Uterus (tissue), 4 donors: ENCODE measurements at places on chromosomes 13 and 19. TPM values are rescaled to one million over a fixed set of nuclear protein-coding genes. Genes with fewer than 3 reads are reported as not detected.

ZNF490 gene
- total RNA-seq: 4.6 TPM

ZNF627 gene
- total RNA-seq: 48.7 TPM

PSG3 gene
- total RNA-seq: not detected

PPAN gene
- 54.8 TPM for total RNA-seq

FGF22 gene
- not detected for total RNA-seq

FCER2 gene
- not detected for total RNA-seq

MCEMP1 gene
- not detected for total RNA-seq

ZNF256 gene
- total RNA-seq: 0.51 TPM

CGB5 gene
- total RNA-seq: not detected

SYNE4 gene
- total RNA-seq: 1.7 TPM

CEBPA gene
- 1.3 TPM for total RNA-seq

NPAS1 gene
- total RNA-seq: not detected

AP1M2 gene
- not detected for total RNA-seq

SCEL gene
- not detected for total RNA-seq

PSG7 gene
- not detected for total RNA-seq

PSG1 gene
- not detected for total RNA-seq

HIPK4 gene
- not detected for total RNA-seq

DIRAS1 gene
- 6.3 TPM for total RNA-seq

URAD gene
- not detected for total RNA-seq

MLNR gene
- total RNA-seq: not detected
